ENCODE measurements at places on chromosomes 16 and 17.

- DNase-seq: no peak
Observed at GRCh38 chr16:52499060-52499440, 47.9 kb downstream of the TOX3 start.

- DNase-seq: peak; percentile 34
Observed at GRCh38 chr17:75475144-75475835, 18.9 kb downstream of the TMEM94 start.

GRCh38 chr17:74272731-74273201 lies 1.3 kb upstream of the DNAI2 start:
- DNase-seq: no peak

GRCh38 chr16:89845417-89845816 lies 17.1 kb downstream of the SPIRE2 start:
- no peak for DNase-seq

GRCh38 chr17:1487939-1488825 lies 4.3 kb downstream of the MYO1C start:
- DNase-seq: peak; percentile 92
